ENCODE measurements at places on chromosomes 1 and 21.

GRCh38 chr1:236532850-236533249 lies 9.1 kb downstream of the LGALS8 start:
- no peak for DNase-seq

DNA sequence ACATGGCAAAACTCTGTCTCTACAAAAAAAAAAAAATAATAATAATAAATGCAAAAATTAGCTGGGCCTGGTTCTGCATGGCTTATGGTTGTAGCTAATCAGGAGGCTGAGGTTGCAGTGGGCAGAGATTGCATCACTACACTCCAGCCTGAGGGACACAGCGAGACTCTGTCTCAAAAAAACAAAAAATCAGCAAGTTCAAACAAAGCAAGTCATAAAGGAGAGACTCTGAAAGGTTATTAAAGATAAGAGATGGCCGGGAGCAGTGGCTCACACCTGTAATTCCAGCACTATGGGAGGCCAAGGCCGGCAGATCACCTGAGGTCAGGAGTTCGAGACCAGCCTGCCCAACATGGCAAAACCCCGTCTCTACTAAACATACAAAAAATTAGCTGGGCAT lies 28.8 kb downstream of the COP1 start:
- no peak for DNase-seq

DNA sequence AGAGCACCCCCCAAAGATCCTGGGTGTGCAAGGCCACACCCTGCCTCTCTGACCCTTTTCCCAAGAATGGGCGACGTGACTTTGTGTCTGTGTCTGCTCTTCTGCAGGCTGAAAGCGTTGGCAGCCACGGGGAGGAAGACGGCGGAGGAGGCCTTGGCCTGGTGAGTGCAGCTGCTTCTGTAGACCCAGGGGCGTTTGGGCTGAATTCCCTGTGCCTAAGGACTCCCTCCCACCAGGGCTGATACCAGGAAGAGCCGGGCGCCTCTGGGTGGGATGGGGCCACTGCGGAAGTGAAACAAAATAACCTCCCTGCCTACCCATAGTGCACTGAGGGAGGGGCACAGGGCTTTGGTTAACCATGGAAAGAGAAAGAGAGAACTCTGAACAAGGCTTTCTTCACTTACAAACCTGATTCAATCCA lies 2.5 kb downstream of the UBASH3A start:
- no peak for DNase-seq

DNA sequence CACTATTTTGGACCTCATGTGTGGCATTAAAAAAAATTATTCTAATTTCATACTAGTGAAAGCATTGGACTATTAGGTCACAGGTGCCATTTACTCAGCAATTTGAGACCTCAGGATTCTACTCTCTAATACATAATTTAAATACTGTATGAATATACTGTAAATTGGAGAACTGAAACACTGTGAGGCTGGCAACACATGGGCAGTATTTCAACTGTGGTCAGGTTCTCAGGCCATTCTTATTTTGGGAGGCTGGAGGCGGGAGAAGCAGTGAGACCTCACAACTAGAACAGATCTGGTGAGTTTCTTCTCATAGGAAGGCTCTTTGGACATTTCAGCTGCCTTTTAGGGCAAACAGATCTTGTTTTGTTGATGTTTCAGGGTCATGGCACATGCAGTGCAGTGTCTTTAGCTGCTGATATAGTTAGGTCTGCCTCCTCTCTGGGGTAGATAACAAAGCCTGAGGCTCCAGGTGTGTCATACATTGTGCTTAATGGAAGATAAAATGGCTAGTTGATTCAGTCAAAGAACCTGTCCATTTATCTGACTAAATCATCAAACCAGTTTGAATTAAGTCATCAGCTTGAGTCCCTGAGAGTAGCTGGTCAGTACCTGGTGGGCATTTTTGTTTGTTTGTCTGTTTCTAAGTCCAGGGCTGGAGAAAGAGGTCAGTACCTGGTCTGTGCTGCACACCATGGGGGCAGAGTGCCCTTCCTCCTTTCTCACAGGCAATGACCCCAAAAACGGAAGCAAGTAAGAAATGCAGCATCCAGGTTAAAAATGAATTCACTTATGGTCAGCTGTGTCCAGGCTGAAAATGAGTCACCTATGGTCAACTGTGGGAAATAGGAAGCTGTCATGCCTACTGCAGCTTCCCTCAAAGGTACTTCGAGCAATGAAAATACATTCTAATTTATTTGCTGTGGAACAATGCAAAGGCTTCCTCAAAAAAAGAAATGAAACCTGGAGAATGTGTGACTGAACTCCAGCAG lies 216.2 kb downstream of the SDCCAG8 start:
- no peak for DNase-seq

All from caudate nucleus (tissue), 63 donors.